Stimulated activated CD8-positive, alpha-beta memory T cell treated with anti-CD3 and anti-CD28 coated beads, Interleukin-15, amount 100 ng/mL, for 24 hours (primary cell): ENCODE measurements at places on chromosomes 2 and 18.

GRCh38 chr2:73314441-73314840, 21.1 kb upstream of the EGR4 start:
- DNase-seq: no peak

GRCh38 chr18:80168982-80169381, 59.9 kb downstream of the ADNP2 start:
- no peak for DNase-seq

DNA sequence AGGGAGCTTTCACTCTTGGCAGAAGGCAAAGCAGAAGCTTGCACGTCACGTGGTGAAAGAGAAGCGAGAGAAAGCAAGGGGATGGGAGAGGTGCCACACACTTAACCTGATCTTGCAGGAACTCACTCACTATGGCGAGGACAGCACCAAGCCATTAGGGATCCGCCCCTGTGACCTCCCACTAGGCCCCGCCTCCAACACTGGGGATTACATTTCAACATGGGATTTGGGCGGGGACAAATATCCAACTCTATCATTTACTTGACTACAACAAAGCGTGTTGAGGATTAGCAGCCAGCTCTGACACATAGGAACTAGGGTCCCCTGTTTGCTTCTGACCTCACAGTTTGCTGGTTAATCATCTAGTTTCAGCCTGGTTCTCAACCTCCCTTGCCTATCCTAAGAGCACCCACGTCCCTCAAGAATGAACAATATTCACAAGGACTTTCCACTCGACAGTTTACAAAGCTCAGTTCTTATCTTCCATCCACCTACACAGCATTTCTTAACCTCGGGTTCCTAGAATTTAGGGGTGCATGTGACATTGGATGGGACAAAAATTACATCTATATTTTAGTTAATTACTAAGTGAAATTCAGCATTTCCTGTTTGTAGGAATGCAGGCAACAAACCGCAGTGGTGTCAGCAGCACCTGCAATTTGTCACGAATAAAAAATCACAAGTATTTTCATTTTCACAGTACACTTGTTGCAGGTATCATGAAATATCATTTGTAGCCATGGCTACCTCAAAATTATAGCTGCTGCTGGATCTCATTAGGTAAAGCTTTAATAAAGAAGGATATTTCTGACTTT, 36.0 kb downstream of the LBH start:
- no peak for DNase-seq

GRCh38 chr2:159009940-159010339, 41.5 kb downstream of the TANC1 start:
- DNase-seq: no peak

- DNase-seq: no peak
Measured at GRCh38 chr2:157839162-157839801, 36.8 kb downstream of the ACVR1 start.

GRCh38 chr18:8794156-8794933, 89.0 kb downstream of the MTCL1 start:
- no peak for DNase-seq

GRCh38 chr2:26542194-26542455, 64.2 kb upstream of the OTOF start:
- DNase-seq: no peak

- DNase-seq: no peak
Measured at GRCh38 chr2:10297191-10297830, 5.4 kb upstream of the HPCAL1 start.

DNA sequence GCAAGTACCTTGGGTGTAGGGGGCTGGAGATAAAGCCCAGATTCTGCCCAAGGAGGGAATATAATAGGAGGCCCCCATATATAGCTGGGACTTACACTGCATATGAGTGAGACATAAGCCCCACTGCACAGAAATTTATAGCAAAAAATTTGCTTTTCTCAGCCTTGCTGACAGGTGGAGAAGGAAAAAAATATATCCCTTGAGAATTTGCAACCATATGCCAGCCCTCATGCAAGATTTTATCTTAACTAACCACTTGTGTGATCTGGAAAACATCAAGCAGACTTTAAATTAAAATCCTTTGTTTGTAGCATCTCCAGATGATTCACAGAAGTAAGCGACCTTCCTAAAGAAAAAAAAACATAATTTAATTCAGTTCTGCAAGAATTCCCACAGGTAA, 288.2 kb downstream of the BCL2 start:
- DNase-seq: no peak

GRCh38 chr18:65620076-65620696, 130.6 kb upstream of the CDH7 start:
- no peak for DNase-seq

GRCh38 chr2:150207979-150208378, 279.5 kb downstream of the RND3 start:
- no peak for DNase-seq

- DNase-seq: no peak
Measured at GRCh38 chr2:31980674-31981356, 30.0 kb downstream of the MEMO1 start.

DNA sequence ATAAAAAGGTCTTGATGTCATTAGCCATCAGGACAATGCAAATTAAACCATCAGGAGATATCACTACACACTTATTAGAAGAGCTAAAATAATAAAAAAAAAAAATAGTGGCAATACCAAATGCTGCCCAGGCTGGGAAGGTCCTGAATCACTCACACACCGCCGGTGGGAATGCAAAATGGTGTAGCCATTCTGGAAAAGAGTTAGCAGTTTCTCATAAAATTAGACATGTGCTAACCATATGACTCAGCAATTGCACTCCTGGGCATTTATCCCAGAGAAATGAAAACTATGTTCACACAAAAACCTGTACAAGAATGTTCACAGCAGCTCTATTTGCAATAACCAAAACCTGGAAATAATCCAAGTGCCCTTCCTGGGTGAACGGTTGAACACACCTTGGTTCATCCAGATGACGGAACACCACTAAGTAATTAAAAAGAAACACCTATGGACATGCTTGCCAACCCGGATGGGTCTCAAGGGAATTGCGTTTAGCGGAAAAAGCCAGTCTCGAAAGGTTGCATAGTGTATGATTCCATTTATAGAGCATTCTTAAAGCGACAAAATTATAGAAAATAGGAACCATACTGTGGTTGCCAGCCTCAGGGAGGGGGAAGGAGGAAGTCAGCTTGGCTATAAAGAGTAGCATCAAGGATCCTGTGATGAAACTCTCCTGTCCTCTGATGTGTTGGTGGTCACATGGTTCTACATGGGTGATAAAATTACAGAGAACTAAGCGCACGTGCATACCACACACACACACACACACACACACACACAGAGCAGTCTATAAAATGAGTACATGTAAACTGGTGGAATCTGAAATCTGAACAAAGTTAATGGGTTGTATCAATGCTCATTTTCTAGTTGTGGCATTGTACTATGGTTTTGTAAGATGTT, 4.6 kb downstream of the MBP start:
- no peak for DNase-seq

DNA sequence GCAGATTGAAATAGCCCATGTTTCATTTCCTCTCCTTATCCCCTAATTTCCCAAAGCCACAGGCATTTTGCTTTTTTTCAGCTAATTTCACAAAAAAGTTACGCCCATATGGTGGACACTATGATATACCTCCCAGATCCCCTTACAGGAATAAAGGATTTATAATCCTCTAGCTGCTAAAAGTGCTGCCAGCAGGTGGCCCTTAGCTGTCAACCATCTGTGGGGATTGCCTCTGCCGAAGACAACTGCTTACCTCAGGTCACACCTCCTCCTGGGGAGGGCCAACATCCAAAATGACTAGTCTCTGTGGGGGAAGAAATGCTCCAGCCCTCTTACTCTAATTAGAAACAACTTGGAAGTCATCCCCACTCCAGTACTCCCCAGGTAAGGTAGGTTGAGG, 61.0 kb upstream of the EPB41L3 start:
- no peak for DNase-seq

DNA sequence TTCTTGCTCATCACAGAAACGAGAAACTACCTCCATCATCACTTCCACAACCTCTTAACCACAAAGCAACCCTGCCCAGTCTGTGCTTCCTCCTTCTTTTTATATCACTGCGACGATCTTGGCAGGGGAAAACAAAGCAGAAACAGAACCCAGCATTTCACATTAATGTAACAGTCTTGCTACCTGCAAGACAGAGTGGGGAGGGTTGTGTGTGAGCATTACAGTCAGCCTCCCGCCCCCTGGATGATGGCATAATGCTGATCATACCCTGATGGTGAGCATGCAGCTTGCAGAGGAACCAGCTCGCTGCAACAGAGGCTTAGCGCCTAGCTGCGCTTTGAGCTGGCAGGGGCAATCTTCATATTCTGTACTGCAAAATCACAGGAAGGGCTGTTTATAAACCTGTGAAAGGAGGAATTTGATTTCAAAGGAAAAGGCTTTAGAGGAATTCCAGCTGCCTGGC, 376.1 kb downstream of the IRS1 start:
- peak; percentile 1 for DNase-seq
